Activated CD4-positive, alpha-beta memory T cell treated with anti-CD3 and anti-CD28 coated beads for 36 hours (primary cell): ENCODE measurements at places on chromosomes 5 and 9.

GRCh38 chr5:116922532-116922931 is 347.9 kb upstream of the SEMA6A start:
- no peak for DNase-seq

- no peak for DNase-seq
Measured at GRCh38 chr5:172723508-172723907, 47.5 kb downstream of the DUSP1 start.

- no peak for DNase-seq
Measured at GRCh38 chr5:57929271-57929670, 446.7 kb upstream of the ACTBL2 start.

- no peak for DNase-seq
Measured at GRCh38 chr9:69584759-69585158, 87.4 kb downstream of the APBA1 start.

- no peak for DNase-seq
Measured at GRCh38 chr5:179526978-179527377, 23.4 kb upstream of the RUFY1 start.

GRCh38 chr5:27516437-27516836 is 478.1 kb upstream of the CDH9 start:
- DNase-seq = no peak

GRCh38 chr9:97517331-97518089 is 16.0 kb downstream of the TMOD1 start:
- DNase-seq = no peak

GRCh38 chr5:153347611-153348010 is 142.9 kb upstream of the GRIA1 start:
- DNase-seq = no peak

DNA sequence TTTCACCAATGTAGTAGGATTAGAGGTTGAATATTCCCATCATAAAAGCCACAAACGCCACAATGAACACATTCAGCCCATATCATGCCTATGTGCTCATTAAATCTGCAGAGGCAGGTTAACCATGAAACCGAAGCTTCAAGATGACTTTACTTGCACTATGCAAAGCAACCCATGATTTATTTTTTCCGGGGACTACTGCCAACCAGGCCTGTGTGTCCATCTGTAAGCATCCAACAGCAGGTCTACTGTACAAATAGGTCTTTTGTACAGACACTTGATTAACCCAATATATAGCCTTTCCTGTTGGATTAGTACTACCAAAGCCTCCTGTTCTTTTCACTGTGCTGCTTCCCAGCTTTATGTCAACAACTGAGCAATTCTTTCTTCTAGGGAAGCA is 104.9 kb upstream of the CDH10 start:
- DNase-seq = no peak

GRCh38 chr5:158534203-158534602 is 565.5 kb downstream of the EBF1 start:
- no peak for DNase-seq

DNA sequence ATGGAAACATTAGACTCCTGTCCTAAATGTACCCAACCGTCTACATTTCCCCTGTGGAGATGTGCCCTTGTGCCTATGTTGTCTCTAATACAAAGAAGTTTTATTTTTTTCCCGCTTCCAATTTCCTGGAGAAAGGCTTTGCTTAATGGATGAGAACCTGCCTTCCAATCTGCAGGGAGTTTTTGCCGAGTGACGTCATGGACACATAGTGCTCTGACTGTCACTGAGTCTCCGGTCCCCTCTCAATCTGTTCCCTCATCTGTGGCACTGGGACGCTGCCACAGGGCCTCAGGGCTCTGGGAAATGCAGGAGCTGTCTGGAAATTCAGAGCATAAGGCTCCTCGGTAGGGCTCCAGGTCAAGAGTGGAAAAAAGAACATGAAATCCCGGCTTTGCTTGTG is 144.8 kb downstream of the PDZD2 start:
- no peak for DNase-seq

DNA sequence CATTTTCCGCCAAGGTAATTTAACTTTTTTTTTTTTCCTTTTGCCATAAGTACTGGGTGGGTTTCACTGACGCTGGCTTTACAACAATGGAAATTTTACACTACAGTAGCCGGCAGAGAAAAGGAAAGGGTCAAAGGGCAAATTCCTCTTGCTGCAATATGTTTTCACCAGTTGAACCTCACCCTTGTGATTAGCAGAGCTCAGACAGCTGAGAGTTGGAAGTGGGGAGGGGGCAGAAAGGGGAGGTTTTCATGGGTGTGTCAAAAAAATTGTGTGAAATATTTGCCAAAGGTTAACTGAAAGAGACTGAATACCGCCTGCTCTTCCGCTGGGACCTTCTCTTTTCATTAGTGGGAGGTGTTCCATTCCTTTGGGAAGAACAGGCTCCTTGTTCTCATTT is 296.9 kb downstream of the ADAMTS6 start:
- DNase-seq = no peak

DNA sequence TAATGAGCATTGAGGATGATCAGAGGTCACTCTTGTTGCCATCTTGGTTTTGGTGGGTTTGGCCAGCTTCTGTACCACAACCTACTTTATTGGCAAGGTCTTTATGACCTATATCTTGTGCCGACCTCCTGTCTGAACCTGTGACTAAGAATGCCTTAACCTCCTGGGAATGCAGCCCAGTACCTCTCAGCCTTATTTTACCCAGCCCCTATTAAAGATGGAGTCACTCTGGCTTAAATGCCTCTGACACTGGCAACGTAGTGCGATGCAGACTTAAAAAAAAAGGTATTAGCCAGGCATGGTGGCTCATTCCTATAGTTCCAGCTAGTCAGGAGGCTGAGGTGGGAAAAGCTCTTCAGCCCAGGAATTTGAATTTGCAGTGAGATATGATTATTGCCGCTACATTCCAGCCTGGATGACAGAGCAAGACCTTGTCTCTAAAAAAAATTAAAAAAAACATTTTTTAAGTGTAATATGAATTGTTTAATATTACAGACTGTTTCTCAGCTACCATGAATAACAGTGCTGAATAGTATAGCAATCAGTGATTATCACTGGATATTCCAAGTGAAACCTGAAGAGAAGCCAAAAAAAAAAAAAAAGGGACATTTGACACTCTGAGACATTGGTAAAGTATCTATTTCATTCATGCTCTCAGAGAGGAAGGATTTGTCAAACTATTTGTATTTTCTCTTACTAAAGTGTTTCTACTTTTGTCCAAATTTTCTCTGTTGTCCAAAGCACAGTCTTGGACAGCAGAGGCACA is 18.3 kb upstream of the STOM start:
- no peak for DNase-seq

GRCh38 chr5:88670461-88670860 is 212.5 kb downstream of the MEF2C start:
- no peak for DNase-seq

GRCh38 chr9:130862747-130863146 is 27.7 kb downstream of the ABL1 start:
- DNase-seq = no peak

GRCh38 chr5:89756955-89757354 is 652.6 kb downstream of the CETN3 start:
- DNase-seq = no peak

DNA sequence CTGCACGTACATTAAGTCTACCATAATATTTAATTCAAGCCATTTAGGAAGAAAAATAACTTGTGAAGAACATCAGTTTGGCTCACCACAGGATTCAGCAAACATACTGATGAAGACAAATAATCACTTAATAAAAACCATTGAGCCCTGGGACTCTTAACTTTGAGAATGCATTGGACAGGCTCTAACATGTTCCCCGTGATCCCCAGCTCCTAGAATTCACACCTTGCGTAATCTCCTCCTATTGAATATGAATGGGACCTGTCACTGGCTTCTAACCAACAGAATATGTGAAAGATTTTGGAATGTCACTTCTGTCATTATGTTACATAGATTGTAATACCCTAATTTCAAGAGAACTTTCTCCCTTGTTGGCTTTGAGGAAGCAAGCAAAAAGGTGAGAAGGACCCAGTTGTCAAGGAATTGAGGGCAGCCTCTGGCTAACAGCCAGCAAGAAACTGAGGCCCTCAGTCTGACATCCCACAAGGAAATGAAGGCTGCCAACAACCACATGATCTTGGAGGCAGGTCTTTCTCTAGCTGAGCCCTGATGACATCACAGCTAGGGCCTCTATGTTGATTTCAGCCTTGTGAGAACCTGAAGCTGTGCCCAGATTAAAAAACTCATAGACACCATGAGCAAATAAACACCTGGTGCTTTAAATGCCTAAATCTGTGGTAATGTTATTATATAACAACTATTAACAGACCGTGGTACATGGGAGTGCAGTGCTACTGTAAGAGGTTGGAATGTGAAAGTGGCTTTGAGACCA is 433.2 kb downstream of the SEMA5A start:
- no peak for DNase-seq

DNA sequence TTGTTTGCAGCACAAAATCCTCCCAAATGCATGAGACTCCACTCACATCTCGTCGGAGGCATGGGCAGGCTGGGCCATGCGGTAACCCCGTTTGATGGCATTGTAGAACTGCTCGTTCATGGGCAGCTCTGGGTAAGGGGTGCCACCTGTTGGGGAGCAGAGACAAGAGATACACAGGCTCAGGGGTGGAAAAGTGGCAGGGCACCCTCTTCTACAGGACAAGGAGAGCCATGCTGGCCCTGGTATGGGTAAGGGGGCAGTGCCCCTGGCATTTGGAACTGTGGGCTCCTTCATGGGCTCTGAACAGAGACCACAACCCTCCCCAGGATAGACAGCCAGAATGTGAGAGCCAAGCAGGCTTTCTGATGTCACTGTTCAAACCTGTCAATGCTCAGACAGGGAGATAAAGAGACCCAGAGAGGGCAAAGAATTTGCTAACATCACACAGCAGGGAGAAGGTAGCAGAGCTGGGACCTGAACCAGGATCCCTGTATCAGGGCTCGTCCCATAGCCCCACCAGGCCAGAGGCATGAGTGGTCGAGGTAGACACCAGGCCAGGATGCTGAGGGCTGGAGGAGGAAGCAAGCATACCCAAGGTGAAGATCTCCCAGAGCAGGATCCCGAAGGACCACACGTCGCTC is 33.2 kb upstream of the CSF1R start:
- DNase-seq = peak; percentile 15

GRCh38 chr5:168110384-168110783 is 181.1 kb upstream of the WWC1 start:
- DNase-seq = no peak

DNA sequence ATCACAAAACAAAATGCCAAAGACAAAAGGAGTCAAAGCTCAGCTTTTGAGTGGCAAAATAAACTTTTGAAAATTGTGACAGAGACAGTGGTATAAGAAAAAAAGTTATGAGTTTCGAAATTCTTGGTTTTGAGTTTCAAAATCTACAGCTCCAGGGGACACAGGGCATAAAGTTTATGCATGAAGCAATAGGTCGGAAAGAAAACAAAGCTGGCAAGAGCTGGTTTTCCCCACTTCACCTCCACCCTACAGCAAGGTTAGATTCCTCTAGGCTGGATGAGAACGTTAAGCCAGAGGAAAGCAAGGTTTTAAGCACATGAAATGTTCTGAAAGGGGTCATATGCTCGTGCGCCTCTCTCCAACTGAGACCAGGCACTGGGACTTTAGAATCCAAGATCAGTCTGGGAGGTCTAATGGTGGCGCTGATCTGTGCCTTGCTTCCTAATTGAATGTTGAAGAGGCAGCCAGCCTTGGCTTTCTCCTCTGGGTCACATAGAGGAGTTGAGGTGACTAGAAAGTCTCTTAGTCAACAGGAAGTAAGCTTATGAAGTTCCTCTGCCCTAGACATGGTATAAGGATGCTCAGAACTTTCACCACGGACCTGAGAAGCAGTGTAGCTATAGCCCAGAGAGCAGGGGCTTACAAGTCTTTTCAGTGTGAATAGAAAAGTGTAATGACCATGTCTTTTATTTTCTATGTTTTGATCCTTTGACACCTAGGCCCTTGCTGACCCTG is 167.7 kb upstream of the DMAC1 start:
- no peak for DNase-seq

DNA sequence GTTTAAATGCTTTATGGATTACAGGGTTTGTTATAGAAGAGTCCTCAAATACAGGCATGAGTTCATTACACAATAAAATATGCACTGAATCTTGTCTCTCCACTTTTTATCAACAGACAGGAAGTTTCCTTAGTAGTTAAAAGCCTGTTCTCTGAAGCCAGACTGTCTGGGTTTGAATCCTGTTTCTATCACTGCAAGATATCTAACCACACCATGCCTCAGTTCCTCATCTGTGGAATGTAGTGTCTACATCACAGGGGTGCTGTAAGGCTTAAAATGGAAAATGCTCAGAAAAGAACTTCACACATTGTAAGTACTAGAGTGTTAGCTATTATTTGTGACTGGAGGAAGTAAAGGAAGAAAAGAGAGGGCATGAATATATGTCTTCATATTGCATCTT is 9.3 kb downstream of the LIX1 start:
- no peak for DNase-seq

GRCh38 chr5:156556666-156557406 is 229.9 kb downstream of the SGCD start:
- DNase-seq = no peak

GRCh38 chr9:131986089-131986488 is 93.6 kb downstream of the MED27 start:
- no peak for DNase-seq

GRCh38 chr5:138953387-138954256 is 78.5 kb upstream of the LRRTM2 start:
- DNase-seq = no peak

DNA sequence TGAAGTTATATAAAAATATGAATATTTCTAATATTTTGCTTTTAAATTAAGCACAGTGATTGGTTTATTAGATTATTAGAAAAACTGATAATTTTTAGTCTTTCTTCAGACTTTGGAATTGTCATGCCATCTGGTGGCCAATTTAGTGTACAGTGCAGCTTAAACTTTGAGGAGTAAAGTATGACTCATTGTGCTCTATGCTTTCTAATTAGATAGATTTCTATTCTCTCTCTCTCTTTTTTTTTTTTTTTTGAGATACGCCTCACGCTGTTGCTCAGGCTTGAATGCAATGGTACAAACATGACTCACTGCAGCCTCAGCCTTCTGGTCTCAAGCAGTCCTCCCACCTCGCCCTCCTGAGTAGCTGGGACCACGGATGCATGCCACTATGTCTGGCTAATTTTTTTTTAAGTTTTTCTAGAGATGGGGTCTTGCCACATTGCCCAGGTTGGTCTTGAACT is 42.1 kb upstream of the GPR21 start:
- peak; percentile 62 for DNase-seq

GRCh38 chr5:87109746-87110145 is 157.9 kb upstream of the RASA1 start:
- no peak for DNase-seq

GRCh38 chr9:70865471-70865870 is 255.9 kb downstream of the TRPM3 start:
- DNase-seq = no peak

GRCh38 chr5:149030838-149031397 is 31.9 kb downstream of the SH3TC2 start:
- no peak for DNase-seq

- DNase-seq = no peak
Measured at GRCh38 chr9:22356985-22357384, 89.6 kb upstream of the DMRTA1 start.

GRCh38 chr5:108686676-108687075 is 61.0 kb upstream of the FER start:
- DNase-seq = no peak

- DNase-seq = no peak
Measured at GRCh38 chr9:111037708-111038330, 451 bp downstream of the LPAR1 start.

- DNase-seq = no peak
Measured at GRCh38 chr5:50606179-50606578, 60.3 kb upstream of the PARP8 start.

GRCh38 chr9:23693374-23693773 is 132.7 kb downstream of the ELAVL2 start:
- DNase-seq = no peak

- no peak for DNase-seq
Measured at GRCh38 chr9:84481636-84482218, 141.2 kb upstream of the SLC28A3 start.

GRCh38 chr9:70474413-70474812 is 60.0 kb upstream of the KLF9 start:
- DNase-seq = no peak
